Fibroblast of villous mesenchyme (primary cell): ENCODE measurements at places on chromosomes 3 and 15. TPM values are rescaled to one million over a fixed set of nuclear protein-coding genes. Genes with fewer than 3 reads are reported as not detected.
A peak's percentile ranks its signal among the peaks of the same experiment; 100 is the strongest.

- no peak for DNase-seq
Measured at GRCh38 chr15:58235961-58236360, 97.8 kb downstream of the AQP9 start.

DNA sequence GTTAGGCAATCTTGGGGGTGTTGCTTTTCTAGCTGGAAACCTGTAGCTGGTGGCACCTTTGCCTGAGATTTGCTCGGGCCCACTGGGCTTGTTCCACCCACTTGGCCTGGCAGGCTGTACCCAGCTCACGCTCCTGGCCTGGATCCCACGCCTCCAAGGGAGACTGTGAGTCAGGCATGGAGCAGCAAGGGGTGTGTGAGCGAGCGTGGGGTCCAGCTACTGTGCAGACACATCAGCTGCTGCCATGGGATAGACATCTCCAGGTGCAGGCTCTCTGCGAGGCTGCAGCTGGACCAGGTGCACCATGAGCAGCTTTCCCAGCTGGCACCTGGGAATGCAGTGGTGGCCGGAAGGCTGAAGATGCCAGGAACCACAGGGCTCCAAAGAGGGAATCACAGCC lies 36.0 kb downstream of the NR1D2 start:
- no peak for DNase-seq

SCAANT1 gene
- total RNA-seq: not detected in 2 replicates

- no peak for DNase-seq
Measured at GRCh38 chr3:127299276-127299675, 11.4 kb upstream of the PRR20G start.

GRCh38 chr3:179796421-179796820 lies 143.6 kb downstream of the USP13 start:
- peak; percentile 49 for DNase-seq

DNA sequence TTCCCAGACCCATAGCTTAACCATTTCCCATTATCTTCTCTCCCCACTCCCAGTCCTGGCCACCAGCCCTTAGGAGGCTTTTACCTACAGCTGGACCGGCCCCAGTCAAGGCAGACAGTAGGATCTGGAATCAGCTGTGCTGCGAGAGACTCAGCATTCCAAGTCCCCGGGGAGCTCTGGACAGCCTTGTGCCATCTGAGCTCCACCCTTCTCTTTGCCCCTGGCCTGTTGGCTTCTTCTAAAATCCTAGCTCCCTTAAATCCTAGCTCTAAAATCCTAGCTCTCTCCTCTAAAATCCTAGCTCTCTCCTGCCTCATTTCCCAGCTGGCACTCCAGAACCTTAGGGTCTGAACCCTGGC lies 21.3 kb downstream of the MEGF11 start:
- DNase-seq: no peak

DNA sequence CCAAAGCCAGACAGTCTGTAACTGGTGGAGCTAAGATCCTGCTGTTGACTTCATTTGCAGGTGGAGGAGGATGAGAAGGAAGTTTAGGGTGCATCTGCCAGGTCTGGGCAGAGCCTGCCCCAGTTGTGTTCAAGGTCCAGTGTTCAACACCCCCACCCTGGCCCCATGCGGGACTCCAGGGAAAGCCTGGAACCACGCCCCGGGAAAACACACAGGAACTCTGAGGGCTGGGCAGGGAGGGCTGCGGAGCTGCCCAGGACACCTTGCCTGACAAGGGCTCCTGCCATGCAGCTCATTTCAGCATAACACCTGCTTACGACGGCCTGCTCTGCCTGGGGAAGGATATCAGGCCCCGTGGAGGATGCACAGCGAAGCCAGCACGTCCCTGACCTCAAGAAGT lies 286.3 kb downstream of the XXYLT1 start:
- DNase-seq: no peak

DNA sequence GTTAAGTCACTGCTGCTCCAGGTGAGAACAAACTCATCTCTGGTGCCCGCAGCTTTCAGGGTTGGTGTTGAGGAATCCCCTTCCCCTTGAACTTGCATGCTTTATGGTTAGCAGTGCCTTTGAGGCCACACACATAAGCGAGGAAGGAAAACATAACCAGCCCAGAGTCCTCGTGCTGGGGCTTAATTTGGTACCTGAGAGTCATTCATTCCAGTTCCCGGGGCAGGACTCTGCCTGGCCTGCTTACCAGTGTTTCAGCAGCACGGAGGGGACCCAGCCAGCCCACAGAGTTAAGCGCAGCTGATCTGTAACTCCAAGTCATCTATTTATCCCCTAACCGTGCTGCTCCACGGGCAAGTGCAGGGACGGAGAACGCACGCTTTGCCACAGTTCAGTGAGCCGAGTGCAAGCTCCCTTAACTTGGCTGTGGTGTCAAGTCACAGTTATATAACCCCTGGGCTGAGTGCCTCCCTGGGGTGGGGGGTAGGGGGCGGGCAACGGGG lies 302.3 kb upstream of the ICE2 start:
- DNase-seq: no peak

GRCh38 chr15:25410649-25411048 lies 28.2 kb downstream of the UBE3A start:
- DNase-seq: peak; percentile 90

GRCh38 chr3:14849638-14850230 lies 31.0 kb downstream of the FGD5 start:
- no peak for DNase-seq

DNA sequence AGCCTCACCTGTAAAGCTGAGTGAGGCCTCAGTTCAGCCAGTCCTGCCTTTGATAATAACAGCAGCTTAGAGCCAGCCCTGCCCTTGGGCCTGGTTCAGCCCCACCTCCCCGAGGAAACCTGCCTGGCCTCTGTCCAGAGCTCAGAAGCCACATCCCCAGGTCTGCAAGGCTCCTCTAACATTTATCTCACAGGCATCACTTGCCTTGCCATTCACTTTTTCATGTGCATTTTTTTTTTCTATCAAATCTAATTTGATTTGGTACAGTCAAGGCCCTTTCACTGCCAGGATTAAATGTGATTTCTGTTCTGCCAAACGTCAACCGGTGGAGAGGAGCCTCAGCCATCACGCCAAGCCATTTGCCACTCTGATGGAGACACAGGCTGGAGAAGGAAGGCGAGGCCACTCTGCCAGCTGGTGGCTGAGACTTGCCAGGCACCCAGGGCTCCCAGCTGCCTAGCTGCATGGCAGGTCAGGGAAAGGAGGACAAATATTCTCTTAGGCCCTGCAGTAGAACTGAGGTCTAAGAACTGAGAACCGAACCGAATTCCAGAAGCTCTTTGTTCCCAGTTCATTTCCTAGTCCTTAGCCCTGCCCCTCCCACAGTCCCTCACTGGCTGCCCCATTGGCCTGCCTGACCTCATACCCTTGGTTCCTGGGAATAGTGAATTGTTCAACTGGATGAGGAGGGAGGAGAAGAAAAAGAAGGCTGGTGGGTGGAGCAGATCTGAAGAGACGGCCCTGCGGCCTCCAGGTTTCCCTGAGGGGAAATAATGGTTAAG lies 76.4 kb downstream of the SPSB4 start:
- no peak for DNase-seq

ADAMTSL3 gene
- total RNA-seq: under 0.01 TPM in 2 replicates

ISLR2 gene
- 0.32 TPM in 1 of 2 replicates, not detected in the other for total RNA-seq

GRCh38 chr3:168123201-168124176 lies 27.8 kb upstream of the GOLIM4 start:
- no peak for DNase-seq

TM4SF18 gene
- 0.32 TPM in 1 of 2 replicates, not detected in the other for total RNA-seq

- DNase-seq: peak; percentile 42
Measured at GRCh38 chr3:40975711-40976121, 223.6 kb upstream of the CTNNB1 start.

- DNase-seq: no peak
Measured at GRCh38 chr3:126958638-126959085, 24.3 kb upstream of the PLXNA1 start.

DNA sequence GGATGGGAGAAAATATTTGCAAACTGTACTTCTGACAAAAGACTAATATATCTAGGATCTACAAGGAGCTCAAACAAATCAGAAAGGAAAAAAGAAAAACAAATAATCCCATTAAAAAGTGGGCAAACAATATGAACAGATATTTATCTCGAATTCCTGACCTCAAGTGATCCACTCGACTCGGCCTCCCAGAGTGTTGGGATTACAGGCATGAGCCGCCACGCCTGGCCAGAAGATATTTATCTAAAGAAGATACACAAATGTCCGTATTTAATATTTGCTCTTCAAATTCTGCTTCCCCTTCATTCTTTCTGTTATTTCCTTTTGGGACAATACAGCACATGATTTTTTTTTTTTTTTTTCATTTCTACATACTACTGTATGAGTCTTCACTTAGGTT lies 151.7 kb upstream of the GRM7 start:
- no peak for DNase-seq

DNA sequence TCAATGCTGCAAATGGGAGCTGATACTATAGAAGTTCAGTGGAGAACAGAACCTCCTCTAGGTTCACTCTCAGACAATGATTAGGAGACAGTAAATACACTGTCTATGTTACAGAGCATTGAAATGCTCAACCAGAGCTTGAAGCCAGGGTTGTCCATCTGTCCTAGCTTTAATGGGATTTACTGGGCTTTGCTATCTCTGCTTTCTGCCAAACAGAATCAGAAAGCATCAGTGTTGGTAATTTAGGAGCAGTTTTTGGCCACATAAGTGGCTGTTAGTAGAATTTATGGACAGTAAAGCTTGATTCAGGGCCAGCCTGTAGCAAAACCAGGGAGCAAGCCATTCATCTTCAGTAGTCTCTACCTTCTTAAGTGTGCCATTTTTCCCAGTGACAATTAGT lies 396.3 kb downstream of the LSAMP start:
- DNase-seq: no peak

DNA sequence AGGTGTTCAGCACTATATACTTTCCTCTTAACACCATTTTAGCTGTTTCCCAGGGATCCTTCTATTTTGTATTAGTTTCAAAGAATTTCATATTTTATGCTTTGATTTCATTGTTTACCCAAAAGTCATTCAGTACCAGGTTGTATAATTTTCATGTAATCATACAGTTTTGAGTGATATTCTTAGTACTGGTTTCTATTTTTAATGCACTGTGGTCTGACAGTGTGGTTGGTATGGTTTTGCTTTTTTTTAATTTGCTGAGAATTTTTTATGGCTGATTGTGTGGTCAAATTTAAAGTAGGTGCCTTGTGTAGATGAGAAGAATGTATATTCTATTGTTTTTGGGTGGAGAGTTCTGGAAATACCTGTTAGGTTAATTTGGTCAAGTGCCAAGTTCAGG lies 323.4 kb upstream of the EPHA6 start:
- no peak for DNase-seq
